Activated T-cell treated with anti-CD3 and anti-CD28 coated beads, Interleukin-2, amount 50 U/mL, for 48 hours (primary cell): ENCODE measurements at places on chromosomes 7 and 10.

- peak; percentile 6 for DNase-seq
Measured at GRCh38 chr7:55554038-55554437, 18.3 kb downstream of the VOPP1 start.

GRCh38 chr7:42348631-42349030 is 111.6 kb upstream of the GLI3 start:
- no peak for DNase-seq

GRCh38 chr10:79181698-79182521 is 113.1 kb downstream of the ZMIZ1 start:
- DNase-seq: no peak

DNA sequence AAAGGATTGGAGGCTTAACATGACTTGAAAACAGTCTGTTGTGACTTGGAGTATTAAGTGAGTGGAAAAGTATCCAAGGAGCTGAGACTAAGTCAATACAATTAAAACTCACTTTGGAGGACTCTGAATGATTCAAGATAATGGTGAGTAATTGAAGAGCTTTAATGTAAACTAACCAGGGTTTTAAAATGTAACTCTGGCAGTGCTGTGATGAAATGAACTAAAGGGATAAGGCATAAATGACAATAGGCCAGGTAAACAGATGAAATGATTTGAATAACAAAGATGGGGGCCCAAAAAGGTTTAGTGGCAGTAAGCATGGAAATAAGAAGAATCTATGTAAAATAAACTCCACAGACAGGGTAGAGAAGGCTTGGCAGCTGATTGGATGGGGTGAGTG is 316.5 kb upstream of the CACNA2D1 start:
- no peak for DNase-seq

GRCh38 chr7:76201732-76202665 is at the start of gene SRRM3:
TSS of gene SRRM3 (plus strand) at chr7:76201896. CDS start at chr7:76235067, 33,171 bp downstream.
- peak; percentile 88 for DNase-seq
